Right ventricle myocardium inferior (tissue), 1 donor: ENCODE measurements at places on chromosomes 12 and 14. TPM values are rescaled to one million over a fixed set of nuclear protein-coding genes. Genes with fewer than 3 reads are reported as not detected.

Gene RFX4
- not detected for total RNA-seq

Gene POTEM
- total RNA-seq = not detected

- DNase-seq = no peak
These were observed 1.5 kb downstream of the ATP2B1 start for GRCh38 chr12:89706986-89707702.

GRCh38 chr12:109093022-109093918 is at the start of gene ALKBH2:
Gene ALKBH2, minus strand, starts transcription at chr12:109093472. Its CDS starts 686 bp downstream, at chr12:109092786.
- peak; percentile 97 for DNase-seq

- no peak for DNase-seq
These were observed 727.6 kb downstream of the VRK1 start for GRCh38 chr14:97524589-97525319.
